NCI-H1694 (cell line): ENCODE measurements at places on chromosomes 5 and 9.

GRCh38 chr5:132396589-132397031 lies 27.1 kb downstream of the SLC22A5 start:
- no peak for DNase-seq

DNA sequence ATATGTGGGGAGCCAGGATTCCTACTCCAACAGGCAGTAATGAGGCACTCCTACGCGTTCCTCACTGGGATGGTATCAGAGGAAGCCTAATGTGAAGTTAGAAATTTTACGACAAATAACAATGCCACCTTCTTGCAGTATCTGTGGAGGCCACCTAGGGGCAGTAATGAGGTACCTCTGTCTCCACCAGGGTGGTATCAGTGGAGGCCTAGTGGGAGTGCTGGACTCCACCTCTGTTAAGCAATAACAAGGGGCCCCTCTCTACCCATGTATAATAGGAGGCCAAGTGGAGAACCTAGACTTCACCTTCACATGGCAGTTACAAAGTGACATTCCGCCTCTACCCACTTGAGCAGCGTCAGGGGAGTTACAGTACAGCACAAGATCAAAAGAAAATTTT lies 147.9 kb downstream of the PLPPR1 start:
- no peak for DNase-seq

DNA sequence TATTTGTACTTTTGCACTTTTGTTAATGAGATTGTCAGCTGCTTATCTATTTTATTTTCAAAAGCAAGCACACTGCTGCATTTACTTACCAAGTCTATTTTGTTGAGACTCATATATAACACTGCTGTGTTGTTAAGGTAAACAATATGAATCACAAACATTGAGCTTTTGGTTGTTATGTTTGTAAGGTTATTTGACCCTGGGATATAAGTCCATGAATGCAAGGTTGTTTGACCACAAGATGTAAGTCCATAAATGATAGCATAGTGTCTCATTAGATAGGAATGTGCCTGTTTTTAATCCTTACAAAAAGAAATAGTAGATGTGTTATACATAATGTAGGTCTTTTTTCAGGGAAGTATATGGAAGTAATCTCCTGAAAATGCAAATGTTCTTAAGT lies 845.9 kb downstream of the CDH9 start:
- no peak for DNase-seq

DNA sequence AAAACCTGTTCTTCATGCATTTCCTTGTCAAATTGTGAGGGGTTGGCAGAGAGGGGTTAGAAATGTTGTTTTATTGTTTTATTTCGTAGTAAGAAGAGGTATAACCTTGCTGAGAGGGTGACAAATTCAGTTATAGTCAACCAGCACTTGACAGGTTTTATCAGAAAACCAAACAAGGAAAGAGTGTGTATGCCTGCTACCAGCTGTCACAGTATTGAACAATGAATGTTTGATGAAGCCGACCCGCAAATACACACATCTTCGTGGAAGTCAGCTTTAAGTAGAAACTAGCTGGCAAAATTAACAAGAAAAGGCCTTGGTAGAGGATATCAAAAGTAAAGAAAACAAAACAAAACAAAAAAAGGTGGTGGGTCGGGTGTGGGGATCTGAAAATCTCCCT lies 214.6 kb upstream of the TLE4 start:
- no peak for DNase-seq

- no peak for DNase-seq
Observed at GRCh38 chr9:110526426-110526825, 53.1 kb downstream of the SVEP1 start.

GRCh38 chr5:67198917-67199316 lies 2.3 kb upstream of the CD180 start:
- DNase-seq: no peak

- DNase-seq: no peak
Observed at GRCh38 chr5:111774525-111774924, 17.5 kb upstream of the NREP start.

GRCh38 chr9:13281356-13282016 lies 2.0 kb upstream of the MPDZ start:
- DNase-seq: no peak

DNA sequence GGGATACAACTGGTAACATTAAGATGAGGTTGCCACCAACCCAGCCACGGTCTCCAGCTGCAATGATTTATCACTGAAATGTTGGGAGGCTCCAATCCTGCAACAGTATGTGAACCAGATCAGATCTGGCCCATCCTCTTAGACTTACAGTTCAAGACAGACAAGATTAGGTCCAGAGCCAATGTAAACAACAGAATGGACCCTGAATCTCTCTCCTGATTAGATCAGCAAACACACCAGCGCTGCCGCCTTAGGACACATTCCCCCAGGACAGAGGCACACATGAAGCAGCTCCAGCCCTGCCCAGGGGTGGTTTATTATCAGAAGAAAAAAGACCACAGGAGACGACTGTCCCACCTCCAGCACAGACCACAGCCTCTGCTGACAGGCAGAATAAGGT lies 82.1 kb downstream of the SLIT3 start:
- no peak for DNase-seq

DNA sequence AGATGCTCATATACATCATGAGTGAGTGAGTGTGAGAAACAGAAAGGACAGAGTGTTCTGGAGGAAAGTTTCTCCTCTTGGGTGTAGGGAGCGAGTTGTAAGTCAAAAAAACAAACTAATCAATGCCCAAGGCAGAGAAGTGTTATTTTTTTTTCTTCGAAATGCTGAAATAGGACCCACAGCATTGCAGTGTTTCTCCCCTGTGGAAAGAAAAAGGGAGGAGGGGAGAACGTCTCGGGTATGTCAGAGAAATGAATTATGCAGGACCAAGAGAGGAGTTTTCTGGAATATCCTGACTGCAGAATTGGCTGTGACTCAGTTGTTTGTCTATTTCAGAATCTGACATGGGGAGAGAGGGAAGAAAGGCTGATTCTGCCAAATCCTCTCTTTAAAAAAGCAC lies 337.9 kb upstream of the RFX3 start:
- DNase-seq: no peak

GRCh38 chr5:14486996-14487896 lies 94.3 kb upstream of the OTULINL start:
- DNase-seq: no peak

DNA sequence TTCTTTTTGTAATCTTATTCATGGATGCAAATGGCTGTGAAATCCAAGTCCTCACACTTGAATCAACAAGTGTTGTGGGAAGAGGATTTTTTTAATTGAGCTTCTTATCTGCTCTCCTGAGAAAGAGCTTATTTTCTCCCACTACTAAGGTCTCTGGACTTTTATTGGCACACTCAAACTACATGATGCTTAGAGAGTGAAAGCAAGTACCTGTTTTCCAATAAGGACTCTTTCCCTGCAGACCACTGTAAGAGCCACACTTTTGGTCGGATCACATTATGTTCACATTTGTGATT lies 546.4 kb upstream of the ARRDC3 start:
- DNase-seq: no peak

DNA sequence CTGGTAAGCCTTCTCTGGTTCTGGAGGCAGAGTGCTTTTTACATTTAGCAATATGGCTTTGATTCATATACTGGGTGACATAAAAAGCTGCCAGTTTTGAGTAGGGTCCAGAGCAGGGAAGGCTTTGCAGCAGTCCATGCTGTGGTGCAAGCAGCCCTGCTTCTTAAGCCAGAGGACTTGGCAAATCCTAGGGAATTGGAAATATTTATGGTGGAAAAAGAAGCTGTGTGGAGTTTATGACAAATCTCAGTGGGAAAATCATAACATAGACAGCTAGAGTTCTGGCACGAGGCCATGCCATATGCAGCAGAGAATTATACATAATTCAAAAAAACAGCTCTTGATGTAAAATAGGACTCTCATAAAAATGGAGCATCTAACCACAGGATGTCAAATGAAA lies 536.4 kb downstream of the RASEF start:
- no peak for DNase-seq

DNA sequence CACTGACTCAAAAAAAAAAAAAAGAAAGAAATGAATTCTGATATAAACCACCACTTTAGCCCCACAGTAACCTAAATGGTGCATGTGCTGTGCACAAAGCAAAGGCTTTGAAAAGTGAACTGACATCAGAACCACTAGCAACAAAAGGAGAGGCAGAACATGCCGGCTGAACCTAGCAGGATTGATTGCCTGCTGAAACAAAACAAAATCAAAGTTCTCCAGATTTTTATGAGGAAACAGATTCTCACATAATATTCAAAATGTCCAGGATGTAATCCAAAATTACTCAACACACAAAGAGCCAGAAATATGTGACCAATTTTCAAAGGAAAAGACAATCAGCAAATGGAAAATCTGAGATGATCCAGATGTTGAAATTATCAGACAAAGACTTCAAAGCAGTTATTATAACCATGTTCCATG lies 37.9 kb downstream of the UBTD2 start:
- DNase-seq: no peak
